ENCODE measurements at places on chromosomes 7 and 10.

DNA sequence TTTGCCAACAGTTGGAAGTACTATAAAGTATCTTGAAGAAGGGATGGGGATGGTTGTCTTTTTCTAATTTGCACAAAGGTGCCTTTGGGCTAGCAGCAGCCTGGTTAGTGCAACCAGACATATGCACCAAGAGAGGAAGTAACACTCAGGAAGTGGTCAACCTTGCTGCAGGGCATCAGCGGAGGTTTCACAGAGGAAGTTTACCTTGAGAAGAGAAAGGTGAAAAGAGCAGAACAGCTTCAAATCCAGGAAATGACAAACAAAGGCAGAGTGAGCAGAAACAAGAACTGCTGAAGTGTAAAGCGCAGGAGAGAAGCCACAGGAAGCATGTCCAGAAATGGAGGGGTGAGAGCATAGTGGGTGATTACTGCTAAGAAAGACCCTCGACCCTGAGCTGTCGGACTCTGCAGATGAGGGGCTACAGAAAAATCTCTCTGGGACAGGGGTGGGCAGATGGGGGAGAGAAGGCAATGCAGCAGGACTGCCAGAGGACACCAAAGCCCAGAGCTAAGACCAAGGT is 66.9 kb downstream of the STK17A start:
- DNase-seq = no peak

DNA sequence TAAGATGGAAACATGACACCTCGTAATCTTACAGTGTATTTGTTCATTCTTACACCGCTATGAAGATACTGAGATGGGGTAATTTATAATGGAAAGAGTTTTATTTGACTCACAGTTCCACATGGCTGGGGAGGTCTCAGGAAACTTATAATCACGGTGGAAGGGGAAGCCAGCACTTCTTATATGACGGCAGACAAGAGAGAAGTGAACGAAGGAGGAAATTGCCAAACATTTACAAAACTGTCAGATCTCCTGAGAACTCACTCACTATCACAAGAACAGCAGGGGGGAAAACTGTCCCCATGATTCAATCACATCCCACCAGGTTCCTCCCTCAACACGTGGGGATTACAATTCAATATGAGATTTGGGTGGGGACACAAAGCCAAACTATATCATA is 282.3 kb downstream of the HGF start:
- DNase-seq = no peak

- no peak for DNase-seq
These were observed 31.1 kb downstream of the DAGLB start for GRCh38 chr7:6416516-6417145.

- no peak for DNase-seq
These were observed 33.2 kb upstream of the HABP2 start for GRCh38 chr10:113519681-113520115.

Measured in NCI-H460 (cell line).